NCI-H524 treated with DMSO at 0.1 percent for 48 hours (cell line): ENCODE measurements at places on chromosomes 5 and 9.

GRCh38 chr5:179866241-179867078, 7.8 kb upstream of the MRNIP start:
- DNase-seq = no peak

DNA sequence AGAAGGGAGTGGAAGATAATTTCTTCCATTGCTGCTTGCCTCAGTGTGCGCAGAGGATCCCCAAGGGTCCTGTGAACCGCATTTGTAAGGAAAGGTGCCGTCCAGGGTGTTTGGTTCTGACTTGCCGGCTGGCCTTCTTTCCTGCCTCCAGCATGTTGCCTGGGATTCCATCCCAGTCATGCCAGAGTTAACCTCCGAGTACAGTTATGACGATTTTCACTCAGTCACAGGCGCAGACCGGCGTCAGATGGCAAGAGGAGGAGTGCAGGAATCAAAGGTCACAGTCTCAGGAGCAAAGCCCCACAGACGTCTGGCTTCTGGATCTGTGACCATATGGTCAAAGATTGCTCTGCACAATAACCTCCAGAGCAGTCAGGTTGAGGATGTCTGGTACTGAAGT, 5.9 kb upstream of the GADD45G start:
- DNase-seq = peak; percentile 53

- no peak for DNase-seq
Measured at GRCh38 chr9:23229890-23230317, 596.1 kb downstream of the ELAVL2 start.

DNA sequence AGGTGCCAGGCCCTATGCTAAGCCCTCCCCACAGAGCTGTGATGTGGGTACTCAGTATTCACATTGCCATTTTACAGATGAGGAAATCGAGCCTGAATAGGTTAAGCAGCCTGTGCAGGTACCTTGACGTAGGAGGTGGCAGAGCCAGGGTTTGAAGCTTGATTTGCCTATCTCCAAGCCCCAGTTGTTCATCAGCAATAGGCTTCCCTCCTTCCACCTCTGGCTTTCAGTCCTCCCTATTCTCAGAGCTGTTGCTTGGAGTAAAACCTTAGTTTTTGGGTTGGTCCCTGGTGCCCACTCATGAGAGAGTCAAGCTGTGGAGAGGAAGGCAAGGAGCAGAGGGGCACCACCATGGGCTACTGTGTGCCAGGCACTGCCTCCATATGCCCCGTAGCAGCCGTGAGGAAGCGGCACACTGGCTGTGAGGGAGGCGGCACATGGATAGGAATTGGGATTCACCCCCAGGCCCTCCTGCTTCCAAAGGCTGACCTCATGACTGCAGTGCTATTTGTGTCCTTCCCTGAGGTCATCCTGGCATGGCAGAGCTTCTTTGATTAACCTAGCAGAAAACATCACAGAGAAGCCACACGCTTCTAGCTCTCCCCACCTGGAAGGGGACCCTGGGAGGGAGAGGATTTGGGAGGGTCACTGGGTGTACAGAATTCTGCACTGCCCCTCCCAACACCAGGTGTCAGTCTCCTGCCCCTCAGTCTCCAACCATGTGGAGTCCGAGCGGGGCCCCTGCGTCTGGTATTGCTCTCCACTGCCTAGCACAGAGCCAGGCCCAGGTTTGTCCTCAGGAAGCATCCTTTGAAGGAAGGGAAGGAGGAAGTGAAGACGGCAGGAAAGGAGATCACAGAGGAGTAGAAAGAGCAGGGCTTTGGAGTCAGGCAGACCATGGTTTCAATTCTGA, 109.8 kb downstream of the RGS3 start:
- no peak for DNase-seq

- DNase-seq = no peak
Measured at GRCh38 chr5:134018154-134018985, 13.6 kb upstream of the VDAC1 start.

DNA sequence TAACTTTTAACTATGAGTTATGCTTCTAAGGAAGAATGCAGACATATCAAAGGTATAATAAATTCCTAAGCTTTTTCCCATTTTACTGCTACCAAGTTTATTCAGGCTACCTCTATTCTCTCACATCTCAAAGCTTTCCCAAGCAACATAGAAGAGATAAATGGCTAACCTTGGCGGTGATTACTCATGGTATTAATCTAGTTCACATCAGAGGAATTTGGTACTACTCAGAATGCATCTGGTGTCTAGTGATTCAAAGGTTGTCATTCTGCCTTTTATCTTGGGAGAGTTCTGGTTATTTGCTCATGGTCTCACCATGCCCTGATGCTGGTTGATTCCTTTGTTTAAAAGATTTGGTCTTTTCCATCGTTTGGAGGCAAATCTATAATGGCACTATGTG, 182.7 kb downstream of the TAF11L14 start:
- no peak for DNase-seq

GRCh38 chr5:1725641-1726468, 73.8 kb downstream of the MRPL36 start:
- no peak for DNase-seq

DNA sequence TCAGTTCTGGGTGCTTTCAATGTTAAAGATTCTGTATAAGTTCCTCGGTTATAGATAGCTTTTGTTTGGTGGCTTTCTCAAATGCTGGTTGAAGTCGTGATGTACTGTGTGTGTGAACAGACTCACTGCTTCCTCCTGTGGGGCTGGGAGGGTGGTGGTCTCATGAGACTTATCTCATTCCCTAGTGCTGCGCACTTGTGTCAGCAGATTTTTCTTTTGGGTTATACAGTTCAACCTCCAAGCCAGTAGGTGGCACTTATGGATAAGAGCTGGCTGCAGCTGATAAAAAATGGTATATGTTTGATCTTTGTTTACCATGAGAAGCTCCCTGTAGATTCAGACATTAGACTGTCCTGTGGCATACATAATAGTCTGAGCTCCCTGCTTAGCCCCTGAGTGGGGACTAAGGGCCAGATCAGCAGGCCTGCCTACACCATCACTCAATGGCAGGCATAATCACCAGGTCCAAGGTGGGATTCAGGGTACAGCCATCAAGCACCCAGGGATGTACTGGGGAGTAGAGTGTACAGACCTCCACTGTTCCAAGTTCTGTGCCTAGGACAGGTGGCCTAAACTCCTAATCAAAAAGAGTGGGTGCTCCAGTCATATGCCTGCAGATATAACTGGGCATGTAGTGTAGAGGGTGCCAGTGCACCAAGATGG, 174.2 kb downstream of the OXCT1 start:
- no peak for DNase-seq

- no peak for DNase-seq
Measured at GRCh38 chr9:19271081-19271480, 40.6 kb downstream of the DENND4C start.

DNA sequence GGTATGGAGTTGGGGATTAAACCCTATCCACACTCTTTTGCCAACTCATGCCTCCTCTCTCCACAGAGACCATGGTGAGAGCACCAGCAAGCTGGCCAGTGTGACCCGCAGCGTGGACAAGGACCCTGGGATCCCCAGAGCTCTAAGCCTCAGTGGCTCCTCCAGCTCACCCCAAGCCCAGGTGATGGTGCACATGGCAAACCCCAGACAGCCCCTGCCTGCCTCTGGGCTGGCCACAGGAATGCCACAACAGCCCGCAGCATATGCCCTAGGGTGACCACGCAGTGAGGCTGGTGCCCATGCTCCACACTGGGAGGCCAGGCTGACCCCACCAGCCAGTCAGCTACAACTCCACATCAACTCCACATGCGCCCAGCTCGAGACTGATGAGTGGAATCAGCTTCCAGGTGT, 11.5 kb upstream of the CARD19 start:
- DNase-seq = no peak

DNA sequence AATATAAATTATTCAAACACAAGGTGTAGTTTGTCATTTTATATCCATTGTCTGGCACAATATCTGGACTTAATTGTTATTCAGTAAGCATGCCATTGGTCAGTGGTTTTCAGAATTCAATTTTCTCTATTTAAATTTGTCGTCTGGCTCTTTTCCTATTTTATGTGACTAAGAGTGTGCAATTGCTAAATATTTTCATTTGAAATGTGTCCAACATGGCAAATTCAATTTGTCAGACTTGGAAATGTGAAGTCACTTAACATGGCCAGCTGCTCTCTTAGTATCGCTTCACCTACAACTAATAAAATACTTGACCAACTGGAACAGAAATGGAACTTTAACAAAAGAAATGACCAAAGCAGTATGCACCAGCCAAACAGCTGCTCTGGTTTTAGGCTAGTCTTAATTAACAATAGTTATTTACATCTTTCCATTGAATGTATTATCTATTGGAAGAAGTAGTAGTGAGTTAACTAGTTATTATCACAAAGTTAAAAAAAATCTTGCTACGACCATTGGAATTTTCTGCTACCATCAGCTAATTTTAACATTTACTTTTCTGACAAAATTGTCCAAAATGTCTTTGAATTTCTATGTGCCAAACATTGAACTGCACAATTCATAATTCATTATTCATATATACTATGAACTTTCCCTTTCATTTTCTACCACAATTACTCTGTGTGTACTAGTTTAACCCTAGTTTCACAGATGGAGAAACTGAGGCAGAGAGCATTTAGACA, 720.7 kb upstream of the FAM174A start:
- no peak for DNase-seq

DNA sequence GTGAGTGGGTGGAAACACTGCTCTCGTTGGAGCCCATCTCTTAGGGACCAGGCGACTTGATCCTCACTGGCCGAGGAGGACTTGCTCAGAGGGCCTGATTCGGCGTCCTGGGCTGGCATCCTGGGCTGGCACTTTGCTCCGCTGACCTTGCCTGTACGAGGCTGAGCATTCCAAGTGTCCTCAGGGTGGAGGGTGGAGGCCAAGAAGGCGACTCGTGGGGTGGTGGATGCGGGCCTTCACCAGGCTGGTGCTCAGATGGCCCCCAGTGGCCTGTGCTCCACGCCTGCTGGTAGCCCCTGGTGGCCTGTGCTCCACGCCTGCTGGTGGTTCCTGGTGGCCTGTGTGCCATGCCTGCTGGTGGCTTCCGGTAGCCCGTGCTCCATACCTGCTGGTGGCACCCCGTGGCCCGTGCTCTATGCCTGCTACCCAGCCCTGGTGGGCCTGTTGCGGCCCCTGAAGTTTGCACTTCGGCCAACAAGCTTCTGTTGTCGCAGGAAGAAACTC, 42.9 kb downstream of the PHF2 start:
- no peak for DNase-seq

- no peak for DNase-seq
Measured at GRCh38 chr5:173762045-173762444, 126.1 kb upstream of the CPEB4 start.

DNA sequence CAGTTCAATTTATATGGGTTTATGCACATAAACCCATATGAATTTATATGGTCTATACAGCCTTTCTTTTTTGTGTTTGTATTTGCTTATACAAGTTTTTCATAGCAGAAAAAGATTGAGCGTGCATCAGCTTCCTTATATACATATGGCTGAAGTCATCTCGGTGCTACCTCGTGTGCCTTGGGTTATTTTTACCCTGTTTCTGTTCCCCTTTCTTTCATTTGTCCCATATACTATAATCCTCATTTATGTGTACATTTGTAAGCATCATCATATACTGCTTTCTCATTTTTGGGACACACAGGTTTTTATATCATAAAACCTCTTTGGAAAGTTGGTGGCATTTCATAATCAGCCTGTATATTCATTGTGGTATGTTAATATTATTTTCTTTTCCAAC, 107.8 kb upstream of the ADAMTSL1 start:
- no peak for DNase-seq

- DNase-seq = no peak
Measured at GRCh38 chr9:128231638-128232527, 28.7 kb downstream of the DNM1 start.

DNA sequence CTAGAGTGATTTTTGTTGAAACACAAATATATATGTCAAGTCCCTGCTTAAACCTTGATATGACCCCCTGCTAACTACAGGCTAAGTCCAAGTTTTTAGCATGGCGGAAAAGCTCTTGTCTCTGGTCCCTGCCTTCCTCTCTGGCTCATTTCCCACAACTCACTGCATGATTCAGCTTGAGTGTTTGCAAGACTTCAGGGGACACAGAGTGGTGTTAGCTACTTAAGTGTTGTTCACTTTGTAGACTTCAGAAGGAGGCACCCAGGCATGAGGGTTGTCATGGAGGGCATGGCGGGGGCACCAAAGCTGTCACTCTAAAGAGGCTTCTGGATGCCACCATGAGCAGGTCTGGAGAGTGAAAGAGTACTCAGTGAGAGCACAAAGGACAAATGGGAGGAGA, 362.4 kb upstream of the ACTBL2 start:
- no peak for DNase-seq

DNA sequence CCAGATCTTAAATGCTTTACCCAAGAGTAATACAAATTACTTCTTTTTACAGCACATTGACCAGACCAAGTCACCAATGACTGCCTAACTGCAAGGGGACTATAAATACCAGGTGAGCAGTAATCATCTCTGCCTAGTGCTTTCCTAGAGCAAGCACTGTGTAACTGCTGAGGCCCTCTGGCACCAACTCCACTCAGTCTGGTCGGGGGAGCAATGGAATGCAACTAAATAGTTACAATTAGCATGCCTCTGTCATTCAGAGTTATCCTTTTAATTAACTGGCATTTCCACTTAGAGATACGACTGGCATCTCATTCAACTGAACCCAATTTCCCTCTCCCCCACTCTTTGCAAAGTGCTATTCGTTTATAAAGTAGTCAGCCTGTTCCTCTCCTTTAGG, 1309.1 kb upstream of the DMAC1 start:
- DNase-seq = no peak

DNA sequence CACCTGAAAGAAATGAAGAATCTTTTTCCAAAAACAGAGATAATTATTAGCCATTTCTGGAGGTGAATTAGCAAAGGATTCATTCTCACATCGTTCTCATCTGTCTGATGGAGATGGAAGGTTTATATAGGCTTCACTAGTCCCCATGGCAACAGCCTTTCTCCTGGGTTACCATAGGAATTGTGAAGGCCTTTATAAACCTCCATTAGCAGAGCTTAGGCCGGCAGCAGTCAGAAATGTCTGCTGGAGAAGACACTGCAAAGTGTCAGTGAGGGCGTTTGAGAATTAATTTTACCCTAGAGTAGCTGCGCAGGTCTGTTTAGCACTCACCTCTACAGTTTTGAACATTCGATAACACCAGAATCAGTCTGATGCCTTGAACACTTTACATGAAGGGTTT, 290.4 kb upstream of the NR4A3 start:
- DNase-seq = no peak

DNA sequence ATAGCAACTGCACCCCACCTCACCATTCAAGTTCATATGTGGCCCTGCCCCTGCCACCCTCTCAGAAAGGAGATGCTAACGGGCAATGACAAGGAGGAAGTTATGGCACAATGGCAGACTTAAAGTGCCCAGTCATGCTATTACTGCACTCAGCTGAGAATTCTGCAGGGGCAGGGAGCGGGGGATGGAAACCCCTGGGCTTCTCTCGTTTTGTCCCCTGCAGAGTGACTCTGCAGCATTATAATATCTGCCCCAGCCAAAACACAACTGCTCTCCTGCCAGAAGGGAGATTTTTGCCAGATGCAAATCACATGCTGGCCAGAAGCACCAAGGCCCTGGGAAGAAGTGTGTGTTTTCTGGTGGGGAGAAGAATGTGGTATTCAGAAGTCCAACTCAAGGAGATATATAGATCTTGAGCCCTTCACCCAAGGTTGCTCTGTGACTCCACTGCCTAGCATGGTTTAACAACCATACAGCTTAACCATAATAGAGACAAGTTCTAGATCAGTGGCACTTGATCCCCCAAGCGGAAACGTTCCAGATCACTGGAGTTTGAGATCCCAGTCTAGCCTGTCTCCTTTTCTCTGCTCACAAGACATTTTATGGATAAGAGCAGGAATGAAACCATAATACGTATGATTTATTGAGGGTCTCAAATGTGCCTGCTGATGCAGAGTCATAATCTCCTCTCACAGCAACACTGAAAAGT, 207.0 kb upstream of the MAP3K1 start:
- no peak for DNase-seq

GRCh38 chr5:36239370-36240293, 2.1 kb downstream of the NADK2 start:
- DNase-seq = no peak
